ENCODE measurements at places on chromosomes 2 and 18.
A peak's percentile ranks its signal among the peaks of the same experiment; 100 is the strongest.

DNA sequence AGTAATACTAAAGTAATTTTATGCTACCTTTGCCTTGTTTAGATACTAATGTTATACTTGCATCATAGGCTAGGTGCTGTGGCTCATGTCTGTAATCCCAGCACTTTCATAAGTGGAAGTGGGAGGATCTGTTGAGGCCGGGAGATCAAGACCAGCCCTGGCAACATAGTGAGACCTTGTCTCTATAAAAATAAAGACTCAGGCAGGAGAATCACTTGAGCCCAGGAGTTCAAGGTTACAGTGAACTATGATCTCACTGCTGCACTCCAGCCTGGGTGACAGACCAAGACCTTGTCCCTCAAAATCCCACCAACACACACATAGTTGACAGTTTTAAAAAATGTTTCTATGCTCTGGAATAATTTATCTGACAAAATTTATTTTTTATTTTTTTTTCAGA lies 6.9 kb upstream of the DNAJC27 start:
- no peak for DNase-seq

DNA sequence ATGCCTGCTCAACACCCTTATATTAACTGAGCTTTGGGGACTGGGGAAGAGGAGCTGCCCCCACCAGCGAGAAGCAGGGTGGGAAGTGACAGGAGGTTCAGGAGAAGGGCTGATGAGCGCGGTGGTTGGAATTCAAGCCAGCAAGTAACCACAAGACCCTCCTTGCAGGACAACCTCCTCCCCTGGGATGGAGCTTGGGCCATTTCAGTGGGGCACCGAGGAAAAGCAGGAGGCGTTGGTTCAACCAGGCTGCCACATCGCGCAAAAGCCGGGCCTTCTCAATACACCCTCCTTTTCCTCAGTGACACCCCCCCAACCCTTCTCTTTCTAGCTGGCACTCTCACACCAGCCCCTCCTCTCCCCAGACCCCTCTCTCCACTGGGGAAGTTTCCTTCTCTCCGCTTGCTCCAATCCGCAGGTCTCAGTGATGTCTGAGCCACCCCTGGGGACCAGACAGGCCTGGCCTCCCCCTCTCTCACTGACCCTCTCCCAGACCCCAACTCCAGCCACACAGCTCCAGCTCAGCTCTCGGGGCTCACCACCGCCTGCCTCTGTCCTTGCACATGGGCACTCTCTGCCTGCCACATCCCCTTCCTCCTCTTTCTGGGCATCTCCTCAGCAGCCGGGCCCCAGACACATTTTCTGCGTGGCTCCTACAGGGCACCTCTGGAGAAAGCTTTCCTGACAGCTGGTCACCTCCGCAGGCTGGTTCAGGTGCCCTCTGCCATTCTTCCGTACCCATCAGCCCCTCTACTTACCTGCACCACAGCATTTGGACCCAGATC lies 44.5 kb downstream of the KCNF1 start:
- DNase-seq, result no peak

DNA sequence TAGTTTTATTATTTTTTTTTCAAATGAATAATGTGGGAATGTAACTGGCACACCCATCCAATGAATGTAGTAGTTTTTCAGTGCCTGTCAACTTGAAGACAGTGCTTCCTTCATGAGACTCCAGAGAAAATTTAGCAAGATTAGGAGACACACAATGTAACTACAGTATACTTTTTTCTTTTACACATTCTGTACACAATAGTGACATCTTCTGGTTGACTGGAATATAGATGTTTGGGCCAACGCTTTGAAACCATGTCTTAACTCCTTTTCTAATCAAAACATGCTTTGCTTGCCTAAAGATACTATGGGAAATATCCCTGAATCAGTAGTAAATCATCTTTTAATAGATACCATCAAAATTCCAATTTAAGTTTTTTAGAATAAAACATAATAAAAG lies 229.5 kb upstream of the ZC3H15 start:
- peak; percentile 72 for DNase-seq

- no peak for DNase-seq
These were observed 246.3 kb downstream of the TNS1 start for GRCh38 chr2:217756375-217757107.

- DNase-seq, result no peak
These were observed 62.7 kb downstream of the TRAPPC12 start for GRCh38 chr2:3442185-3442584.

GRCh38 chr2:45821558-45822271 lies 170.2 kb downstream of the PRKCE start:
- DNase-seq, result no peak

- DNase-seq, result peak; percentile 54
These were observed 21.7 kb upstream of the LRRTM1 start for GRCh38 chr2:80326214-80326613.

GRCh38 chr2:236402033-236402790 lies 138.0 kb upstream of the ASB18 start:
- no peak for DNase-seq

DNA sequence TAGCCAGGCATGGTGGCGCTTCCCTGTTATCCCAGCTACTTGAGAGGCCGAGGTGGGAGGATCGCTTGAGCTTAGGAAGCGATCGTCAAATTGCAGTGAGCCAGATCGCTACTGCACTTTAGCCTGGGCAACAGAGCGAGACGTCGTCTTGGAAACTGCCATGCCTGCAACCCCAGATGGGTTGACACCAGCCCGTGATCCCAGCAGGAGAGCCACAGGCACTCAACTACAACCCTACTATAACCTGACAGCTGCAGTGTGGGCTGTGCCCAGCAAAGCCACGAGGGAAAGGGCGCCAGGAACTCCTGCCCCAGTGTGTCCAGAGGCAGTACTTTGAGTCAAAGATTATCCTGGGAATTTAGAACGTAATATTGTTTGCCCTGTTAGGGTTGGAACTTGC lies 85.6 kb downstream of the SS18 start:
- no peak for DNase-seq

DNA sequence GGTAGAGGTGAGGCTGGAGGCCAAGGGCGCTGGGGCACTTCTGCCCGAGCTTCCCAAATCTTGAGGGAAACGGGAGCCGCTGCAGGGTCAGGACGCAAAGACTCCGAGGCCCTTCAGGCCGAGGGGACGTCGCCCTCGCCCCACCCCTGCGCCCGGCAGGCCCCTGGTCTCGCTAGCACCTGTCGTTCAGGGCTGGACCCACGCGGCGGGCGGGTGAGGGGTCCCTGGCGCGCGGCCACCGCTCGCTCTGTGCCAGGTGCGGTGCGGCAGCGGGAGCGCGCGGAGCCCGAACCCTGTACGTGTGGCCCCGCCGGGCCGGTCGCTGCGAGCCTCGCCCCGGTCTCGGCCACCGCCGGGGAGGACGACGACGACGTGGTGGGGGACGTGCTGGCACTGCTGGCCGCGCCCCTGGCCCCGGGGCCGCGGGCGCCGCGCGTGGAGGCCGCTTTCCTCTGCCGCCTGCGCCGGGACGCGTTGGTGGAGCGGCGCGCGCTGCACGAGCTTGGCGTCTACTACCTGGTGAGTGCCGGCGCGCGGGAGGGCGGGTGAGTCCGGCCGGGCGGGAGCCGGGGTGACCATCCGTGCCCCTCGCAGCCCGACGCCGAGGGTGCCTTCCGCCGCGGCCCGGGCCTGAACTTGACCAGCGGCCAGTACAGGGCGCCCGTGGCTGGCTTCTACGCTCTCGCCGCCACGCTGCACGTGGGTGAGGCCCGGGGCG lies 4.9 kb downstream of the ERFE start:
- no peak for DNase-seq

DNA sequence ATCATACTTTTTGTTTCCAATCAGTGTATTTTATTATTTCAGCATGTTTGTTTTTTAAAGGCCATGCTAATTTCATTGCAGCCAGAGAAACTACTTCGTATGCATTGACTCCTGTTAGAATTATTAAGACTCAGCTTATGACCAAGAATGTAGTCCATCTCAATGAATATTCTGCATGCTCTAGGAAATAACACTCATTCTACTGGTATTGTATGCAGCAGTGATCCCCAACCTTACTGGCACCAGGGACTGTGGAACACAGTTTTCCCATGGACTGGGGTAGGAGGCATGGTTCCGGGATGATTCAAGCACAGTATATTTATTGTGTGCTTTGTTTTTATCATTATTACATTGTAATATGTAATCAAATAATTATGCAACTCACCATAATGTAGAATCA lies 356.9 kb downstream of the DSEL start:
- no peak for DNase-seq

- DNase-seq, result no peak
These were observed 16.4 kb upstream of the NFU1 start for GRCh38 chr2:69453475-69454129.

- no peak for DNase-seq
These were observed 21.7 kb downstream of the ADD2 start for GRCh38 chr2:70746094-70746974.

- peak; percentile 5 for DNase-seq
These were observed 292 bp downstream of the GMPPA start for GRCh38 chr2:219499058-219499307.

GRCh38 chr2:207884127-207884526 lies 114.4 kb upstream of the FZD5 start:
- no peak for DNase-seq

GRCh38 chr18:49238433-49239042 lies 221.9 kb downstream of the DYM start:
- DNase-seq, result peak; percentile 23

GRCh38 chr2:174554529-174555150 lies 43.0 kb downstream of the WIPF1 start:
- DNase-seq, result no peak

GRCh38 chr2:128685841-128686496 lies 367.3 kb upstream of the HS6ST1 start:
- DNase-seq, result no peak

- DNase-seq, result no peak
These were observed 103.8 kb downstream of the PXDN start for GRCh38 chr2:1640301-1641135.

- DNase-seq, result no peak
These were observed 72.4 kb downstream of the CERS6 start for GRCh38 chr2:168528469-168528868.

GRCh38 chr2:40260437-40260836 lies 191.5 kb downstream of the SLC8A1 start:
- DNase-seq, result no peak

GRCh38 chr2:176960061-176960460 lies 252.5 kb upstream of the HNRNPA3 start:
- DNase-seq, result no peak

DNA sequence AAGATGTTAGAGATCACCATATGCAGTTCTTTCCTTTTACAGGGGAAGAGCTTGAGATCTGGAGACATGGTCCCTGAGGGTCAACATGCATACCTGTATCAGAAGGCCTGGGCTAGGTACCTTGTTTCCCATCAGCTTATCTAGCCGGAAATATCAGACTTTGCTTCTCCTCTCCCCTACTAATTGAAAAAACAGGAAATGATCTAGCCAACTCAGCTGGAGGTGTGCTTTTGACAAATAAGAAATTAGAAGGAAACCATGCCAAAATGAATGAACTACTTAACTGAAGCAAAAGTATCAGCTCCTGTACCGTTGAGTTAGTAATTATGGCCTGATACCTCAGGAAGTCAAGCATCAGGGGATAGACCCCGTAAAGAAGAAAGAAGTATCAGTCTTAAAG lies 20.4 kb downstream of the PKP4 start:
- no peak for DNase-seq

DNA sequence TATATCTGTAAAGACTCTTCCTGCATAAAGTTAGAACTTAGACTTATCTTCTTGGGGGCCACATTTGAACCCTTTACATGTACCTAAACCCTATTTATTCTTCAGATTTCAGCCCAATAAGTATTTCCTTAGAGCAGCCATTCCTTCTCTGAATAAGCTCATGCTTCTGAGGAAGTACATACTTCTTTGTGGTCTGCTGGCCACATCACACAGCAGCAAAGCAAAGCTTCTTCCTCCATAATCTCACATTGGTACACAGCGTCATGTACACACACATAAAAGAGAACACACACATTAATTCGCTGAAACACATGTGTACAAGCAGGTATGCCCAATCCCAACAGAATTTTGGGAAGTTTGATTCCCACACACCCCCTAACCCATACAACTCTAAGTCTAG lies 331.0 kb downstream of the CDH2 start:
- DNase-seq, result no peak

GRCh38 chr2:231144896-231145295 lies 20.1 kb upstream of the HTR2B start:
- DNase-seq, result no peak

DNA sequence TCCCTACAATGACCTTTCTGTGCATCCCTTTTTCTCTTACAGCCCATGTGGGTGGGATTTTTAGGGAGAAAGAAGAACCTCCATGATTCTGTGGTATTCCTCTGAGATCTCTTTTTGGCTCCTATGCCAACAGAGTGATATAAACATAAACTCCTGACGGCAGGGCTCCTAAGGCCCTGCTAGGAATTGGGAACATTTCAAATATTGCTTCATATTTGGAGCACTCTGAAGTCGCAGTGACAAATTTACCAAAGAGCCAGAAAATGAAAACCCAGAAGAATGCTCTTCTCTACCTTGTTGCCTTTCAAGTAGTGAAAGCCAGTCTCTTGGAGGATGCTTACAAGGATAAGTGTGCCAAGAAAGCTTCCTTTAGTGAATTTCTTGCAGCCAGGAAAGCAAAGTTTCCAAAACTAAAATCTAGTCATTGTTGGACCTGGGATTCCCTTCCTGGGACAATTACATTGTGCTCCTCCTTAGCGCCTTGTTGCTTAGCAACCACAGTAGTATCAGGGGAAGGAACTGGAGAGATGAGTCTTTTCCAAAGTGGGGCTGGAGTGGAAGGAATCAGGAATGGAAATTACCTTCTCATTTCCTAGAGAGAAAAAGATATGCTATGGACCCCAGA lies 7.3 kb upstream of the SETBP1 start:
- DNase-seq, result no peak

GRCh38 chr2:127733816-127734537 lies 32.7 kb downstream of the SFT2D3 start:
- no peak for DNase-seq

- DNase-seq, result no peak
These were observed 38.0 kb downstream of the EHBP1 start for GRCh38 chr2:62743506-62743905.
